ENCODE measurements at places on chromosomes 3 and 15. TPM values are rescaled to one million over a fixed set of nuclear protein-coding genes. Genes with fewer than 3 reads are reported as not detected.
A peak's percentile ranks its signal among the peaks of the same experiment; 100 is the strongest.

KNG1 gene
- total RNA-seq: not detected

TERC gene
- total RNA-seq: 61.5 TPM

KNL1 gene
- 83.2 TPM for total RNA-seq

DNA sequence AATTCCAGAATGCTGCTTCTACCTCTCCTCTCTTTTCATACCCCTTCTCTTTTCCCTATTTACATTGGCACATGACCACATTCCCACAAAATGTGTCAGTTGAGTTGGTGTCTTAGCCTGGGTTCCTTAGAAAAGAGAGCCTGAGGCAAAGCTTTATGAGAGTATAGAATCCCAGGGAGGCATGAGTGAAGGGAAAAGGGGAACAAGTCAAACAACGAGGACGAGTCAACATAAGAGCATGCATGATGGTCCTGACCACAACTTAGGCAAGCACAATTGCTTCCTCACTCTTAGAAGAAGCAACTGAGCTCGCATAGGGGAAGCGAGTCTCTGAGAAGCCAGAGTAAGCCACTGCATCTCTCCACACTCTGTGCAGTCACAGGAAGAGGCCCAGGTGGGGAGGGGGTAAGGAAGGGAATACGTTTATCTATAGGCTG lies 15.4 kb upstream of the ZNF774 start:
- peaks cover 13% of the 10 kb centered on the region for H3K4me1 ChIP-seq
- no peaks in the 10 kb centered on the region for H3K36me3 ChIP-seq
- peak overlapping the region; percentile 13 for H3K27ac ChIP-seq
- H3K4me3 ChIP-seq: no peak overlapping the region

DNA sequence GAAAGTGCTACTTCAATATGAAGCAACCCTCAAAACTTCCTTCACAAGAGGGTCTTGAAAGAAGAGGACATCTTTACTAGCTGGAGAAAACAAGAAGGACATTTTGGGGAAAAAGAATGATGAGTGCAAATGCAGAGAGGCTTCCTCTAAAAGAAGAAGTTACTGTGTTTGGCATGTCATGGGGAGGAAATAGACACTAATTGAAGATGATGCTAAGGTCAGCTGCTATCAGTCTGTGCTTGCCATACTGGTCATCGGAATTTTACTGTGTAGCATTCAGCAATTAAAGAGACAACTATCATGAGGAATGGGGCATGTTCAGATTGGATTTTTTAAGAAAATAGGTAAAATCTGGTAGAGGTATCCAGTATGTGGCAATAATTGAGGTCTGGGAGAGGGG lies 60.0 kb downstream of the THRB start:
- DNase-seq: no peak
- H3K27ac ChIP-seq: no peak overlapping the region
- no peaks in the 10 kb centered on the region for H3K36me3 ChIP-seq
- H3K27me3 ChIP-seq: no peaks in the 10 kb centered on the region
- no peak overlapping the region for H3K4me3 ChIP-seq
- no peaks in the 10 kb centered on the region for H3K4me1 ChIP-seq

DNA sequence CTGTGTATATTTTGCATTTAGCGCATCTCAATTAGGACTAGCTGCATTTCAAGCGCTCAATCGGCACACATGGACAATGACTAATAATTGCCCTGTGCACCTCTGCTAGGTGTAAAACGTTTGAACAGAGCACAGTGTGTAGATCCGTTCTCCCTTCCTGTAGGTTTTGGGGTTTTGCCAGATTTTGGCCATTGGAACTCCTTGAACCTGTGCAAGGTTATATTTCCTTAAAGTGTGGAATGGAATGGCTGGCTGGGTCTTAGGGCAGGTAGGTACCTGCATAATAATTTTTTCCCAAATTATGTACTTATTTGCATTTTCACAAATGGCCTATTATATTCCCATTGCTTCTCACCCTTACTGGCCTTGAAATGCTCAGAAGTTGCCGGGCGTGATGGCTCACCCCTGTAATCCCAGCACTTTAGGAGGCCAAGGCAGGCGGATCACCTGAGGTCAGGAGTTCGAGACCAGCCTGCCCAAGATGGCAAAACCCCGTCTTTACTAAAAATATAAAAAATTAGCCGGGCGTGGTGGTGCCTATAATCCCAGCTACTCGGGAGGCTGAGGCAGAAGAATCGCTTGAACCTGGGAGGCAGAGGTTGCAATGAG lies 777 bp downstream of the RNU5B-1 start:
- no peak overlapping the region for H3K4me3 ChIP-seq
- H3K4me1 ChIP-seq: peaks cover 8% of the 10 kb centered on the region
- no peak for DNase-seq
- H3K27me3 ChIP-seq: no peaks in the 10 kb centered on the region
- no peaks in the 10 kb centered on the region for H3K36me3 ChIP-seq

- peaks cover 22% of the 10 kb centered on the region for H3K36me3 ChIP-seq
- DNase-seq: no peak
- no peak overlapping the region for H3K4me3 ChIP-seq
- no peak overlapping the region for H3K27ac ChIP-seq
- H3K27me3 ChIP-seq: no peaks in the 10 kb centered on the region
These were observed 44.2 kb downstream of the MGLL start for GRCh38 chr3:127777921-127778656.

- no peaks in the 10 kb centered on the region for H3K36me3 ChIP-seq
- peak overlapping the region; percentile 85 for H3K27ac ChIP-seq
- peak overlapping the region; percentile 20 for H3K4me3 ChIP-seq
- peak; percentile 62 for DNase-seq
These were observed 48.6 kb upstream of the FLNB start for GRCh38 chr3:57959423-57960173.

DNA sequence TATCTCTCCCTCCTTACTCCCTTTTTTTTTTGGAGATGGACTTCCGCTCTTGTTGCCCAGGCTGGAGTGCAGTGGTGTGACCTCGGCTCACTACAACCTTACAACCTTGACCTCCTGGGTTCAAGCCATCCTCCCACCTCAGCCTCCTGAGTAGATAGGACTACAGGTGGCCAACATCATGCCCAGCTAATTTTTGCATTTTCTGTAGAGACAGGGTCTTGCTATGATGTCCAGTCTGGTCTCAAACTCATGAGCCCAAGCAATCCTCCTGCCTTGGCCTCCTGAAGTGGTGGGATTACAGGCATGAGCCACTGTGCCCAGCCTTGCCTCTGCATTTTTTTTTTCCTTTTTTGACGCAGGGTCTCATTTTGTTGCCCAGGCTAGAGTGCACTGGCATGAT lies 17.1 kb downstream of the STAG1 start:
- H3K4me1 ChIP-seq: peaks cover 22% of the 10 kb centered on the region
- H3K27ac ChIP-seq: no peak overlapping the region
- H3K27me3 ChIP-seq: no peaks in the 10 kb centered on the region
- peaks cover 4% of the 10 kb centered on the region for H3K36me3 ChIP-seq
- no peak for DNase-seq

DNA sequence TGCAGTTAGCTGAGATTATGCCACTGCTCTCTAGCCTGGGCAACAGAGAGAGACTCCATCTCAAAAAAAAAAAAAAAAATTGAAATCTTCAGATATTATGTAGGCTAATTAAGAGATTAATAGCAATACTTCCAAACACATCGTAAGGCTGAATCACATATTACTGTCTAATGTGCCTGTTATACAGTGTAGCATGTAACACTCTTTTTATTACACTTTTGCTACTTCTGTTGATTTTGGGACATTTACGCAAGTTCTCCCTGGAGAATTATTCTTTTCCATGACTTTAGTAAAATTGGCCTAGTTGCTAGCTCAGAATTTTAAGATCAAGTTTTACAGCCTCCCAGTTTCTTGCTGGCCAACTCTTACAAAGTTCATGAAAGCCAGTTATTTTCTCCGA lies 605.2 kb downstream of the NAALADL2 start:
- H3K4me3 ChIP-seq: no peak overlapping the region
- H3K27me3 ChIP-seq: no peaks in the 10 kb centered on the region
- no peaks in the 10 kb centered on the region for H3K4me1 ChIP-seq
- no peak overlapping the region for H3K27ac ChIP-seq
- no peak for DNase-seq
